ENCODE measurements at places on chromosomes 5 and 9. TPM values are rescaled to one million over a fixed set of nuclear protein-coding genes. Genes with fewer than 3 reads are reported as not detected.

DNA sequence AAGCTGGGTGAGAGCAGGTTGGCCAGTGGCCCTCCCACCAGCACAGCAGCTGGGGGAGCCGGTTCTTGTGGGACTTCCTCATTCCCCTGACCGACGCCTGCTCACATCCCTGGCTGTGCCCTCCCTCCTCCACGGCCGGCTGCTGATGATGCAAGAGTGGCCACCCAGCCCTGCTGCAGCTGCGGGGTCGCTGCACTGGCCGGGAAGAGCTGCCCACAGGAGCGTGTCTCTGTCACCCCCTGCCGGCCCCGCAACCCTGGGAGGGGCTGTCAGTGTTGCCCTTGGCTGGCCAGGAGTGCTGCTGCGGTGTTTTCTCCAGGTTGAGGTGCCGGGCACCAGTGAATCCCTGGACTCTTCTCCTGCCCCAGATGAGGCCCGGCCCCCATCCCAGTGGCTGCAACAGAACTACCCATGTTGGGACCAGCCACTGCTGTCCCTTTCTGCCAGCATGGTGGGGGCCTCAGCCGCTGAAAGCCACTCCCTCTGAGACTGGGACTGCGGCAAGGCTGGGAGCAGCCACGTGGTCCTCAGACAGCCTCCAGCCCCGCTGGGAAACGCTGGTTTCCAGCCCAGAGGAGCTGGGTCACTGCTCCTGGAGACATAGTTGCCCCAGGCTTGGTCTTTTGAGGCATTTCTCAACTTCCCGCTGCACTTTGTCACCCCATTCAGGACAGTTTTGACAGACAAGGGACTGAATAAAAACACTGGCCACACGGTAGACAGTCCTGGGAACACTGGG is 739 bp downstream of the CARD9 start:
- no peaks in the 10 kb centered on the region for H3K36me3 ChIP-seq
- H3K4me1 ChIP-seq: no peaks in the 10 kb centered on the region
- H3K27me3 ChIP-seq: no peaks in the 10 kb centered on the region

SLC22A5 gene
- total RNA-seq: 10.8 TPM

GRCh38 chr5:73687357-73687756 is 61.4 kb downstream of the ARHGEF28 start:
- H3K4me3 ChIP-seq: no peak overlapping the region
- H3K4me1 ChIP-seq: no peaks in the 10 kb centered on the region
- no peak overlapping the region for H3K27ac ChIP-seq
- no peak for DNase-seq
- no peaks in the 10 kb centered on the region for H3K36me3 ChIP-seq
- no peaks in the 10 kb centered on the region for H3K27me3 ChIP-seq

DNA sequence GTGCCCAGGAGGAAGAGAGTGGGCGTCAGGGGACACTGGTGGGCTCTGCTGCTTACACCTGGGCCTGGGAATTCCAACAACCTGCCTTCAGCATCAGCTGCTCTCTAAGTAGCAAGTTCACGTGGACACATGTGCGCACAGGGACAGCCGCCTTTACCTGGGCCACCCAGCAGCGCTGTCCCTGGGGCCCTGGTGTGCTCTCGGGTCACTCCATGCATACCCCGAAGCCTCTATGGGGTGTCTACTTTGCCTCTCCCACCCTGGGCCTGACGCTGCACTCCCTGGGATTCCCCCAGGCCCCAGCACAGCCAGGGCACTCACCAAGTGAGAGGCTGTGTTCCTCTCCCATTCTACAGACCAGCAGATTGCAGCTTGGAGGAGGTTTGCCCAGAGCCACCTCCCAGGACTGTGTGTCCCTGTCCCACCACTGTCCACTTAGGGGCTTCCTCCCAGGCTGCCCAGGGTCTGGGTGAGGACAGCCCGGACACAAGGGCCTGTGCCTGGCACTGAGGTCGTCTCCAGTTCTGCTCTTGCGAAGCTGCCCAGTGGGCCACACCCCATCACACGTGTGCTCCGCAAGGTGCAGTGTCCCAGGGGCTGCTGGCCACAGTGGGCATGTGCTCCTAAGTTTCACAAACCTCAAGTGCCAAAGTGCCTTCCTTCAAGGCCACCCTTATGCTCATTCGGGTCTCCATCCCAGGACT is 5.9 kb downstream of the NINJ1 start:
- no peak for DNase-seq
- H3K4me3 ChIP-seq: no peak overlapping the region
- H3K36me3 ChIP-seq: no peaks in the 10 kb centered on the region
- peak overlapping the region; percentile 62 for H3K27ac ChIP-seq
- H3K27me3 ChIP-seq: no peaks in the 10 kb centered on the region
- H3K4me1 ChIP-seq: peaks cover 86% of the 10 kb centered on the region

DNA sequence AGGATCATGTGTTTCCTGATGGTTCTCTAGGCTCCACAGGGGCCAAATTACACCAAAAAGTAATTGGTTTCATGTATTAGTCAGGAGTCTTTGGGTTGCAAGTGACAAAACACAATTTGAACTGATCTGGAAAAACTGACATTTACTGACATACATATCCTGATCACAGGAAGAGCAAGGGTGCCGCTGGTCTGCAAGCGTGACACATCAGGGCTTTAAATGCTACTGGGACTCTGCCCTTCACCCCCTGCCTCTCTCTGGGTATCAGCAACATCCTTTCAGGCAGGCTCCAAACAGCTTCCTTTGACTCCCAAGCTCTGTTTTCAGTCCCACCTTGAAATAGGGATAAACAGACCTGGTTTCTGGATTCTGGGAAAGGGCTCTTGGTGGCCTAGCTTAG is 197.5 kb downstream of the PALM2AKAP2 start:
- H3K4me3 ChIP-seq: no peak overlapping the region
- no peak overlapping the region for H3K27ac ChIP-seq
- H3K4me1 ChIP-seq: peaks cover 16% of the 10 kb centered on the region
- DNase-seq: no peak

DNA sequence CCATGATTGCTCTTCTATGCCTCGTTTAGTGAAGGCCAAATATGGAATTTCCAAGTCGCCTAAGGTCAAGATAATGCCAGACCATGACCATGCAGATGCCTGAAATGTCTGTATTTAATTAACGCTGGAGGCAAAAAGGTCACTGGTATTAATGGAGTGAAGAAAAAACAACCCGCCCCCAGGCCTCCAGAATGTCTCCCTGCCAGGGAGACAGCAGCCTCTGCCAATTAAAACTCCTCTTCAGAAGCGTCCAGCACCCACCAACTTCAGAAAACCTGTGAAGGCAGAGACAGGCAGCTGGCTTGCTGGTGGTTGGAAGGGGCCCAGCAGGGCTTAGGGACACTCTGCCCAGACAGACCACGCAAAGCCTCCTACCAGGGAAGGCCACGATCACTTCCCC is 94.4 kb downstream of the VAV2 start:
- no peak overlapping the region for H3K4me3 ChIP-seq
- H3K4me1 ChIP-seq: no peaks in the 10 kb centered on the region
- no peak overlapping the region for H3K27ac ChIP-seq
- no peaks in the 10 kb centered on the region for H3K36me3 ChIP-seq

SPACA9 gene
- total RNA-seq: 10.1 TPM

SLC28A3 gene
- 0.29 TPM for total RNA-seq

GSN gene
- 713 TPM for total RNA-seq

QRFP gene
- not detected for total RNA-seq

CDKN2A gene
- 0.31 TPM for total RNA-seq

- H3K36me3 ChIP-seq: no peaks in the 10 kb centered on the region
- no peak for DNase-seq
- peaks cover 6% of the 10 kb centered on the region for H3K27me3 ChIP-seq
- no peak overlapping the region for H3K4me3 ChIP-seq
- no peak overlapping the region for H3K27ac ChIP-seq
These were observed 649.1 kb downstream of the BNC2 start for GRCh38 chr9:16221366-16221765.

MARCHF11 gene
- 3.2 TPM for total RNA-seq

GRCh38 chr5:158751961-158752655 is 347.6 kb downstream of the EBF1 start:
- H3K27me3 ChIP-seq: no peaks in the 10 kb centered on the region
- no peak overlapping the region for H3K4me3 ChIP-seq
- H3K27ac ChIP-seq: no peak overlapping the region

- DNase-seq: no peak
- H3K27ac ChIP-seq: no peak overlapping the region
- no peaks in the 10 kb centered on the region for H3K4me1 ChIP-seq
- no peak overlapping the region for H3K4me3 ChIP-seq
- no peaks in the 10 kb centered on the region for H3K36me3 ChIP-seq
These were observed 218.4 kb upstream of the MVB12B start for GRCh38 chr9:126108240-126108639.

DNA sequence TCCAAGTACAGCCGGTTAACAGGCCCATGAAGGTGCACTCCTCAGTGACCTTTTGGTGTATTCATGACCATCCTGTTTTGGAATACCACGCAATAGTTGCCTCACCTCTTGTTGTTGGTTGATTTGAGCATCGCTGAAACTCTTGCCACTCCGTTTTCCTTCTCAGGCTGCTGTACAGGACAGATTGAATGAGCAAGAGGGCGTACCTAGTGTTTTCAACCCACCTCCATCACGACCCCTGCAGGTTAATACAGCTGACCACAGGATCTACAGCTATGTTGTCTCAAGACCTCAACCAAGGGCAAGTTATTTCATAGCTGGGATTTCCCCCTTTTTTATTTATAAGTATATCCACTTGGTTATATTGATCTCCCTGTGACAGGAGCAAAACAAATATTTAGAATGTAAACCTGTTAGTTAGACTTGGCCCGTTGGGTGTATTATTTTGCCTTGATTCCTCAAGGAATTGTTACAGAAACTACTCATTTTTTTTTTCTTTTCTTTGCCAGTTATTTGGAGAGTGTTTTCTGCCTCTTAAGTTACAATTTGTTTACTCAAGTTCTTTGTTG is 38.1 kb downstream of the FAF2 start:
- H3K4me1 ChIP-seq: peaks cover 5% of the 10 kb centered on the region
- H3K4me3 ChIP-seq: no peak overlapping the region
- no peaks in the 10 kb centered on the region for H3K27me3 ChIP-seq
- H3K27ac ChIP-seq: no peak overlapping the region
- DNase-seq: no peak

RALGDS gene
- 37.3 TPM for total RNA-seq

DNA sequence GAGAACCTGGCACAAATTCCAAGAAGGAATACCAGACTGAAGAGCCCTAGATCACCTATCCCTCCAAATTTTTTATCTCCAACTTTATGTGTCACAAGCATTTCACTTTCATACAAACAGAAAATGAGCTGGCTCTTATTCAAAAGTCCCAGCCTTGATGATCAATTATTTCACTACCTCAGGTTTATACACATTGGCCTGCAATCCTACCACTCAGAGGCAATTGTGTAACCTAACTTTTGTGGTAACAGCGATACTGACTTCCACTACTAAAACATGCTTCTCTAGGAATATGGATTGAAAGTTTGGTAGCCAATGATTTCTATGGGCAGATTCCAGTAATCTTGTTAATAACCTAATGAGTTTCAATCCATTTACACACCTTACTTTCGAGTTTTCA is 10.5 kb downstream of the RNF38 start:
- H3K27ac ChIP-seq: no peak overlapping the region
- DNase-seq: no peak
- H3K4me3 ChIP-seq: no peak overlapping the region
- H3K27me3 ChIP-seq: no peaks in the 10 kb centered on the region
- H3K36me3 ChIP-seq: no peaks in the 10 kb centered on the region

DNA sequence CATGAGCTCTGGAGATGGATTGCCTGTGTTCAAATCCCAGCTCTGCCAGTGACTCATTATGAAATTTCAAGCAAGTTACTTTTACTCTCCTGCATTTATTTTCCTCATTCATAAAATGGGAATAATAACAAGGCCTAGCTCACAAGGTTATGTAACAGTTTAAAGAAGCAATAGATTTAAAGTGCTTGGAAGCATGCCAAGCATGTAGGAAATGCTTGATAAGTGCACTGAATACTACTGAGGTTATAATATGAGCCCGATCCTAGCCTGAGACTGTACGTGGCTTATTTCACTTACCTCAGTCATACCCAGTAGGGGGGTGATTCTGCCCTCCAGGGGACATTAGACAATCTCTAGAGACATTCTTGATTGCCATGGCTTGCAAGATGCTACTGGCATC is 734.1 kb upstream of the WWC1 start:
- H3K27me3 ChIP-seq: peaks cover 9% of the 10 kb centered on the region
- no peaks in the 10 kb centered on the region for H3K36me3 ChIP-seq
- H3K4me1 ChIP-seq: no peaks in the 10 kb centered on the region
- no peak overlapping the region for H3K27ac ChIP-seq
- no peak overlapping the region for H3K4me3 ChIP-seq
- no peak for DNase-seq

PLGRKT gene
- 34.0 TPM for total RNA-seq

GRCh38 chr9:37382161-37382981 is 40.1 kb upstream of the GRHPR start:
- H3K4me1 ChIP-seq: no peaks in the 10 kb centered on the region
- H3K27me3 ChIP-seq: no peaks in the 10 kb centered on the region
- no peak overlapping the region for H3K27ac ChIP-seq
- no peak overlapping the region for H3K4me3 ChIP-seq
- no peak for DNase-seq

NUP188 gene
- total RNA-seq: 26.5 TPM

GABRP gene
- 1.6 TPM for total RNA-seq

DNA sequence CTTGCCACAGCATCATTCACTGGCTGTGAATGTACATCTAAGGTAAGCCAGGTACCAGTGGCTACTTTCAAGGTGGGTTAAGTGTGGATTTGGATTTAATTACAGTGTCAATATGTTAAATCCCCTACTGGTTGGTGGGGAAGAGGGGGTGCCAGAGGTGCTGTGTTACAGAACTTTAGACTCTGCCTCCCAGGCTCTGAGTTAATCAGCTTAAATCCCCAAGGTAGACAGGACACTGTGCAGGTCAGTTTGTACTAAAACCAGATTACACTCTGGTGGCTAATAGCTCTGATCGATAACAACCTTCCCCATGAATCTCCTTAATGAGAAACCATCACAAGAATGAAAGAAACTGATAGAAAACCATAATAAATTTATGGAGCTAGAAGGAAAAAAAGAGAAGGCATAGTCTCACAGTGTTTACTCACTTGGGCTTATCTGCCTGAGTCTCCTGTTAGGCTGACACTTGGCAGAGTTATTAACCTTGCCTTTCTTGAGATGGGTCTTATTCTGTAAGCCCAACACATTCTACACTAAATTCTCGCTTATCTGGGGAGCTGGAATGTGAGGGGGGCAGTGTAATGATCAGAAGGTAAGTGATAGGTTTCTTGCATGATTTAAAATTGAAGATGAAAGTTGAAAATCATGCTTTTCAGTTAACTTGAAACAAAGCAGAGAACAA is 106.8 kb downstream of the LMNB1 start:
- no peaks in the 10 kb centered on the region for H3K36me3 ChIP-seq
- no peak overlapping the region for H3K4me3 ChIP-seq
- peaks cover 8% of the 10 kb centered on the region for H3K4me1 ChIP-seq
- H3K27ac ChIP-seq: no peak overlapping the region
- no peak for DNase-seq

- H3K4me1 ChIP-seq: no peaks in the 10 kb centered on the region
- no peak overlapping the region for H3K4me3 ChIP-seq
- H3K36me3 ChIP-seq: no peaks in the 10 kb centered on the region
- no peaks in the 10 kb centered on the region for H3K27me3 ChIP-seq
- H3K27ac ChIP-seq: no peak overlapping the region
These were observed 49.8 kb upstream of the RPS23 start for GRCh38 chr5:82327941-82328340.
